Activated CD4-positive, alpha-beta T cell treated with anti-CD3 and anti-CD28 coated beads, Interleukin-2, amount 50 U/mL, for 24 hours (primary cell): ENCODE measurements at places on chromosomes 2 and 18.

DNA sequence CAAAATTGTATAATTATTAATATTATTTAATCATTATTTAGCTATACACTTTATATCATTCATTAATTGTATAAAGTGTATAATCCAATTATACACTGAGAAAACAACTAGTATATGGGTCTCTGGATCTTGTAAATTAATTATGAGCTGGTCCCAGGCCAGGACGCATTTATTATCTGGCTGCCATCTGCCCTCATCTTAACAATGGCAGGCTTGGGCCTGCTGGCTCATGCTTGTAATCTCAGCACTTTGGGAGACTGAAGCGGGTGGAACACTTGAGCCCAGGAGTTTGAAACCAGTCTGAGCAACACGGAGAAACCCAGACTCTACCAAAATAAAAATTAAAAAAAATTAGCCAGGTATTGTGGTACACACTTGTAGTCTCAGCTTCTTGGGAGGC lies 502.2 kb upstream of the NRXN1 start:
- no peak for DNase-seq

DNA sequence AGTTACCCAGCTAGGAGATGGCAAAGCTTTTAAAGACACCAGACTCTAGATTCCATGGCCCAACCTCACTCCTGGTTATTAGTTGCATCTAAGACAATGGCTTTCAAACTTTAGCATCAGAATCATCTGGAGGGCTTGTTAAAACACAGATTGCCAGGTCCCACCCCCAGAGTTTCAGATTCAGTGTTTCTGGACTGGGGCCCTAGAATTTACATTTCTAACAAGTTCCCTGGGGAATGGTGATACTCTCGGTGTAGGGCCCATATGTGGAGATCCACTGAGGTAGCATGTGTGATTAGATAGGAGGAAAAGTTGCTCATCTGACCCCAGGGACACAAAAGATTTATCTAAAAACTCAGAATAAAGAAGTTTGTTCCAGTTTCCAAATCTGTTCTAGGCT lies 14.5 kb upstream of the TTR start:
- no peak for DNase-seq

DNA sequence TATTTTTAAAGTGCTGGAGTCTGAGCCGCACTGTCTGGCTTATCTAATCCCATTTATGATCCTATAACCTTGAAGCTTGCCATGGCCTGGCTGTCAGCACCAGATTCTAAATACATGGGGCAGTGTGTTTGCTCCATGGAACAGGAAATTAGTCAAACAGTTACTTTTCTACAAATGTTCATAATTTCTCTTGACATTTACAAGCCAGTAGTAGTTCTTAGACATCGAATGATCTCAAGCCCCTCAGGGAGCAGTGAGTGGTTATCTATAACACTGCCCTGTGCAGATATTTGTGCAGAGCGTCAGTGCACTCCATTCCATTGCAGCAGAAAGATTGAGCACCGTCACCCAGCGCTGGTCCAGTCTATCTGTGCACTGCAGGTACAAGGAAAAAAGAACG lies 205.2 kb downstream of the AGPS start:
- no peak for DNase-seq

- no peak for DNase-seq
Measured at GRCh38 chr2:182422864-182423263, 4.0 kb downstream of the PDE1A start.

GRCh38 chr2:88139203-88139702 lies 11.4 kb upstream of the FABP1 start:
- no peak for DNase-seq

DNA sequence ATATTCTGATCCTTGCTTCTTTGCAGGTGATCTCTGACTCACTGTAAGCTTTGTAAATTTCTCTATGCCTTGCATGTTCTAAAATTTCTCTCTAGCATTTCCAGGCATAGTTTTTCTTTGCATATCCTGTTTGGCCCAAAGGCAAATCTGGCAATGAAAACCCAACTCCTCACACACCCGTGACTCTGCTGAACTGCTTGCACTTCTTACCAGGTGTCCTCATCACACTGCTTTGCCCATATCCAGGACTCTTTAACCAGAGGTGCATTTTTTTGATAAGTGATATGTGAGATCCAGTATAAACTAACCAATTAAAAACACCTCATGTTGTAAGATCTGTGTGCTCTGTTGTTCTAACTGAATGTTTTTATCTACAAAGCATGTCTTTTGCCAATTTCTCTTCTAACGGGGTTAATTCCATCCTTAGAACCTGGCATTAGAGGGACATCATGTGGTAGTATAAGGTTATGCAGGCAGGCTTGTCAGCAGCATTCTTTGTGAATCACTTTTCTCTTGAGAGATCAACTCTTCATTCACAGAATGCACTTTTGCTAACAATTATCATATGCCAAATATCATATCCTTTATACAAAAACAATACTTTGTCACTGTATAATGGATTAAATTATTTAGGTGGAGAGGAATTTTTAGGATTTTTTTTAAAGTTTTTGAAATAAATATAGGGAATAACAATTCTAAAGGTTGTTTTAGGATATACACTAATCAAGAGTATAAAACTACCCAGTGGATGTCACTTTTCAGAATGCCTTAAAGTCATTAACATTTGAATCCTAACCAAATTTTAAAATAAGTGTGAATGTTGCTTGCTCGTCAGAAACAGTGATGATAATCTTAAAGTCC lies 20.8 kb upstream of the TMX3 start:
- no peak for DNase-seq

DNA sequence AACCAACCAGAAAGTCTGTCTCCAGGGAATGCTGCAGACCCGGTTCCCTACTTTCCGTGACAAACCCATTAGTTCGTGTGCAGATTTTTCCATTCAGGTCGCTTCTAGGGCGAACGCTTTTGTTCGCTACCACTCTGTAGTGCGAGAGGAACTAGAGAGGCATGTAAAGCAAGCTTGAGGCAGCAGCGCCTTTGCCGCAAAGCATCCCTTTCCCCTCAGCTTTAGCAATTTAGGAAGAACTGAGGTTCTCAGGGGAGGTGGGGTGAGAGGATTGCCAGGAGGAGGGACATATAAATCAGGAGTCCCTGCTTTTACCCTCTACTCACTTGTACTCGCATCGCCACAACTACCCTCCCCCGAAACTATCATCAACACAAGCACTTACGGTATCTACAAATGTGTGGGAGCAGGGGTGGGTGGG lies 748 bp upstream of the ZNF804A start:
- no peak for DNase-seq

- no peak for DNase-seq
Measured at GRCh38 chr18:59941331-59941730, 41.5 kb downstream of the PMAIP1 start.

- no peak for DNase-seq
Measured at GRCh38 chr2:233690444-233690843, 2.2 kb upstream of the UGT1A6 start.

GRCh38 chr2:160509016-160509415 lies 15.4 kb upstream of the RBMS1 start:
- DNase-seq = no peak
